Fibroblast of villous mesenchyme (primary cell): ENCODE measurements at places on chromosomes 13 and 19.

DNA sequence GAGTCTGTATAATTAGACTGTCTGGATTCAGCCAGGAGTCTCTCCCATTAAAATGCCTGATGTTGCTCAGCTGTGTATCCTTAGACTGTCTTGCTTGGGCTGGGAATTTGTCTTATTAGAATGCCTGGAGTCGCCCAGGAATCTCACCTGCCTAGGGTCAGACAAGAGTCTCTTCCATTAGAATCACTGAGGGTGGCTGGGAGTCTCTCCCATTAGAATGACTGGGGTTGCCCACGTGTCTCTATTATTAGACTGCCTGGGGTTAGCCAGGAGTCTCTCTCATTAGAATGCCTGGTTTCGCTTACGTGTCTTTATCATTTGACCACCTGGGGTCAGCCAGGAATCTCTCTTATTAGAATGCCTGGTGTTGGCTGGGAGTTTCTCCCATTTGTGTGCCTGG is 1450.0 kb downstream of the UQCRFS1 start:
- no peak for DNase-seq

GRCh38 chr13:98476538-98476966 is 100.4 kb downstream of the STK24 start:
- DNase-seq = peak; percentile 88

GRCh38 chr19:49542446-49542845 is 14.6 kb downstream of the RCN3 start:
- no peak for DNase-seq

DNA sequence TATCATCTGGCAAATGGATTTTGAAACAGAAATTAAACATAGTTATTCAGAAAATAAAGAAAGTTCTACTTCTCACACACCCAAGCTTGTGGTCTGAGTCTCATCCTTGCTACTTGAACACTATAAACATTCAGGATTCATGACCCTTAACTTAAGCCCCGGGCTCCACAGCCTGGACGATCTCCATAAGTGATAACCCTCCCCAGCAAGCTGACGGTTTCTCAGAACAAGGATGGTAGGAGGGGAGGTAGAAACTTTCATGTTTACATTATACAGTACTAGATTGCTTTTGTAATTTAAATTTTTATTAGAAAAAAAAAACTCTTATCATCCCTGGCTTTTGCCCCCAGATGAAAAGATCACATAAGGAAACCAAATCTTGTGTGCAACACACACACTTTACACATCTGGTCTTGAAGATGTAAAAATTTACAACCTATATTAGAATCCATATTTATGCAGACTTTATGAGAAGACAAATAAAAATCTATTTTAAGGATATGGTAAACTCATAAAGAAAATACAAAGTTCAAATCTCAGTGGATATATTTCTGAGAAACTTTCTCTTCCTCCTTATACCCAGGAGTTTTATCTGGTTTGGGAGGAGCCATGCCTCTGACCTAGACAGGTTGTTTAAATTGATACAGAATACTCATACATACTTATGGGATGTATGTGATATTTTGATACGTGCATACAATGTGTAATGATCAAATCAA is 20.0 kb upstream of the ATP12A start:
- peak; percentile 85 for DNase-seq

- peak; percentile 83 for DNase-seq
Measured at GRCh38 chr19:56594783-56595547, at the start of gene ZNF71. Gene ZNF71, plus strand, starts transcription at chr19:56595302. Its CDS starts 6,257 bp downstream, at chr19:56601559.

GRCh38 chr19:16607819-16608218 is 20.2 kb downstream of the MED26 start:
- DNase-seq = no peak

DNA sequence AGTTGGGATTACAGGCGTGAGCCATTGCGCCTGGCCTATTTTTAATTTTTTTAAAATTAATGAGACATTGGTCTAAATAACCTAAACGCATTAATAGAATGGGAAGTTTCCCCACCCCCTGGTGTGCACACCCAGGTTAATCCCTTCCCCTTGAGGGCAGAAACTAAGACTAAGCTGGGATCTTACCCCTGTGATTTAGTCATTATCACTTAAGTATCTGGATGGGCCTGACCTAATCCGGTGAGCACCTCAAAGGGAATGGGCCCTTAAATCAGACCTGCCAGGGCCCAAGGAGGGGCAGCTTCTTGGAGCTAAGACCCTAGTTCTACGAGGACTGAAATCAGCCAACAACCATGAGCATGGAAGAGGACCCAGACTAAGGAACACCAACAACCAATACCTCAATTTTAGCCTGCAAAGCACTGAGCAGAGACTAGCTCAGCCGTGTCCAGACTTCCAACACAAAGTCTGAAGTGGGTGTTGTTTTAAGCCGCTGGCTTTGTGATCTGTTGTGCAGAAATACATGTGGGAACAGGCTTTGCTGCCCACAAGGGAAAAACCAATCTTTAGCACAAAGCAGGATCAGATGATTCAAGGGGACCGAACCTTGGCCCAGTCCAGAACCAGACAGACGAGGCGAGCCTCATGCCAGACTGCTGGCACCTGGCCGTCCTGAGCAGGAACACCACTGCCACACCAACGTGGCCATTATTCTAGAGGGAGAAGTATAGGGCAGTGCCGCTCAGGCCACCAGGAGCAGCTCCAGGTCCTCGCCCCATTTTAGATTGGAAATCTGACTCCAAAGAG is 7.1 kb downstream of the UBE2S start:
- no peak for DNase-seq

- DNase-seq = peak; percentile 30
Measured at GRCh38 chr19:49064768-49065611, at the start of gene NTF4. Gene NTF4, minus strand, starts transcription at chr19:49064818. Its CDS starts 2,821 bp downstream, at chr19:49061997.

- DNase-seq = peak; percentile 10
Measured at GRCh38 chr19:33047422-33047821, 17.3 kb downstream of the RHPN2 start.

DNA sequence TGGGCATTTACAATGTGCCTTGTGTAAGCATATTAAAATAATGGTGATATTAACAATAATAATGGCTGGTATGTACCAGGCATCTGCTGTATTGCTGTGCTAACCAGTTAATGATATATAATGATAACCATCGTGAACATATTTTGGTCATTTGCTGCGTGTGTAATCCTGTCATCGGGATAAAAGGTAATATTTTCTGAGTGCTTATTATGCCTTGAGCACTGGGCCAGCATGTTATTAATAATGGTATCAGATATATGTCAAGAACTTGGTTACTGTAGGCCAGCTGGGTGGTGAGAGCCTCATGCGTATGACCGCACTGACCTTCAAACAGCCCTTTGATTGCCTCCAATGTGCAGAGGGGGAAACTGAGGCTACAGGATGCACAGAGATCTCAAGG is 22.2 kb upstream of the FXYD3 start:
- no peak for DNase-seq

GRCh38 chr19:55566823-55567222 is 13.8 kb downstream of the ZNF579 start:
- no peak for DNase-seq

- peak; percentile 38 for DNase-seq
Measured at GRCh38 chr19:7970716-7971448, 27.4 kb upstream of the TIMM44 start.

DNA sequence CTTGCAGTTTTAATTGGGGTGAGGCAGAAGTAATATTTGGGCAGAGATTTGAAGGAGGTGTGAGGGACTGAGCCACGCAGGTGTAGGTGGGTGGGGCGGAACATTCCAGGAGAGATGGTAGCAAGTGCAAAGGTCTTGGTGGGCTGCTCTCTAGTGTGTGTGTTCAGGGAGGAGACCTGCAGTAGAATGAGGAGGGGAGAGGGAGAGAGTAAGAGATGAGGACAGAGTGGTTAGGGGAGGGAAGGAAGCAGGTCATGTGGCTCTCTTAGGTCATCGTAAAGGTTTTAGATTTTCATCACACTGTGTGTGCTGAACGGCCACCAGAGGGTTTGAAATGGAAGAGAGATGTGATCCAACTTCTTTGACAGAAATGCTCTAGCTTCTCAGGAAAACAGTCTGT is 33.5 kb downstream of the WASF3 start:
- DNase-seq = no peak

DNA sequence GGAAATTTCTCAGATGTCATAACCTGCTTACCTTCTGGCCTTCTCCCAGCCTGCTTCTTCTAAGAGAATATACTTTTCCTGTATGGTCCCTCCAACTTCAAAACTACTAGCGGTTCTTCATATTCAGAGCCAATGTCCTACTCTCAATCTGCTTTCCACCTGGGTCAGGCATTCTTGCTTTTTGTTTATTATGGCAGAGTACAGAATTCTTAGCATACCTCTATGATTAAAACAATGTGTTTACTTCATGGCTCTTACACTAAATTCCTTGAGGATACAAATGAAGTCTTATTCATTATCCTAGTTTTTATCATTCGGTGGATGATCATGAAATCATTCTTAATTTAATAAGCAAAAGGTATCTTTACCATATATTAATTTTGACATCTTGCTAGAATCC is 484.2 kb upstream of the SLITRK1 start:
- DNase-seq = no peak

- no peak for DNase-seq
Measured at GRCh38 chr13:62629618-62630017, 1214.0 kb upstream of the PCDH20 start.
